Effector memory CD4-positive, alpha-beta T cell (primary cell): ENCODE measurements at places on chromosomes 16 and 17.

DNA sequence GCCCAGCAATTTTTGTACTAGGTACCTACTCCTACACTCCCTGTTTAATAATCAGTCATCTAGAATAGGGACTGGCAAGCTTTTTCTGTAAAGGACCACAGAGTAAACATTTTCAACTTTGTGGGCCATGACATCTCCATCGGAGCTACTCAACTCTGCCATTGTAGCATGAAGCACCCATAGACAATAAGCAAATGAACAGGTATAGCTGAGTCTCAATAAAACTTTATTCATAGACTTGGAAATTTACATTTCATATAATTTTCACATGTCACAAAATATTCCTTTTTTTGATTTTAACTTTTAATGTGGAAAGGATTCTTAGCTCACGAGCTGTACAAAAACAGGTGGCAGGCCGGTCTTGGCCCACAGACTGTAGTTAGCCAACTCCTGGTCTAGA, 345.8 kb downstream of the SOX9 start:
- no peak for DNase-seq

GRCh38 chr16:89101303-89102040, 7.8 kb downstream of the ACSF3 start:
- DNase-seq: no peak

DNA sequence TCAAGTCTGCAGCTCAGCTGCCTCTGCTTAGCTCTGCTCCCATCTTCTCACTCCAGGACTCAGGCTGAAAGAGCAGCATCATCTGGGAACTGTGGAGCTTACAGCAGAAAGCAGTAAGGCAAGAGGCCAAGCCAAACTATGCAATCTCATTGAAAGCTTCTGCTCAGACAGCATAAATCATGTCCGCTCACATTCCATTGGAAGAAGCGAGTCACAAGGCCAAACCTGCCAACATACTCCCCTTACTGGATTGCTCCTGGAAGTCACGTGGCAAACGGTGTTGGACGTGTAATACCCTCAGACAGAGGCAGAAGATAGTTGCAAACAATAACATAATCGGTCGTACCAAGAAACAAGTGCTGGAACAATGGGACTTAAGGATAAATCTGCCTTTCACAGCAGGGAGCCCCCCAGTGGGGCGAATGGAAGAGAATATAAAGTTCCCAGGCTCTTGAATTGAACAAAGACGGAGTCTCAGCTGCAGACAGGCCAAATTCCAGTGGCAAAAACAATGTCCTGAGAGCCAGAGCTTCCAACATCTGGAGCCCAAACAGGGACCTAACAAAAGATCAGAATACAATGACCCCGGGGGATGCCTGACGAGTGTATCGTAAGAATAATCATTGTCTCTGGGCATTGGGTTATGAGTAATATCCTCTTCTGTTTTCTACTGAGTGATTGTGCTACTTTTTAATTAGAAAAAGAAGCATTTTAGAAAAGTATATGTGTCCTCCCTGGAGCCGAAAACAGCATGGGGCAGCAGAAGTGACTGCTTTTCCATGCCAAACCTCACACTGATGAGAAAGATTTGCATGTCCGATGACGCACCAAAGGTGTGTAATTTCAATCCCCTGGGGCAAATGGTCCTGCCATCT, 68.4 kb downstream of the CMC2 start:
- no peak for DNase-seq

- DNase-seq: no peak
These were observed 43.4 kb downstream of the GNAO1 start for GRCh38 chr16:56234737-56235136.

- DNase-seq: no peak
These were observed 26.8 kb upstream of the KDM6B start for GRCh38 chr17:7807206-7807605.

GRCh38 chr16:54585094-54585997, 298.8 kb upstream of the IRX3 start:
- DNase-seq: no peak

DNA sequence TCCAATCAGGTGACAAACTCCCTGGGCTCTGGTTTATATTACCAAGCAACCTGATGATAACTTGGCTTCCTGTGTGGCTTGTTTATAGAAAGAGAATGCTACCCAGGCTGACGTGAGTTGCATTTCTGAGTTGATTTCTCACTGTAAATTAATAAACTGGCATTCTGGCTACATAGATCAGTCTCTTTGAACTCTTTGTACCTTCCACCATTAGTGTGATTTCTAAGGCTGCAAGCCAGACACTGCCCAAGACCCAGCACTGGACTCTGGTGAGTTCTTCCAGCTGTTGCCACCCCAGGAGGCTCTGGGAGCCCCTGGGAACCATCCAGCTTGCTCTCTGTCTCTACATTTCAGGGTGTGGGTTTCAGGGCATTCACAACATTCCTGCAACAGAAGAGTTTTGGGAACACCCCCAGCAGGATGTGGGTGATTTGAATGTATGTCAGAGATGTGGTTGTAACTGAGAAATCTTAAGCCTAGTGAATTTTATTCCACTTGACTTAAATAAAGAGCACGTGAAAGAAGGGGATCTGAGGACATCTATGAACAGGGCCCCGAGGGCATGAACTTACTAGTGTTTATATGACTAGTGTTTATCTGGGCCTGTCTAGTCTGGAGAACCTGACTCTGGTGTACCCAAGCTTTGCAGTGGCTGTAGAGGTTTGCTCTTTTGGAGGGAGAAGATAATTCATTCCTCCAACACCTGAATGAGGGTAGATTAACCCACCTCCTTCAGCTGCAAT, 30.3 kb upstream of the LRRC37A start:
- no peak for DNase-seq

DNA sequence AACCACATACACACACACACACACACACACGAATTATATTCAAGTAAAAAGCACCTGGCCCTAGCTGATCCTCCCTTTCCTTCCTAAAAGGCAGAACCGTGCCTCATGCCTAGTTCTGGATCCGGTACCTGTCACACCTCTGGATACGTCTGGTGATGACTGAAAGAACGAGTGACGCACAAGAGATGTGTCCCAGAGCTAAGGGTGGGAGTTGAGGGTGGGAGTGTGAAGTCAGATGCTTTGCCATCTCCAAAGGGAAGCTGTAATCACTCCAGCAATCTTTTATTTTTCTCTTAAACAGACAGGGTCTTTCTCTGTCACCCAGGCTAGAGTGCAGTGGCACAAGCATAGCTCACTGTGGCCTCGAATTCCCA, 26.5 kb upstream of the GSG1L start:
- no peak for DNase-seq

- no peak for DNase-seq
These were observed 8.1 kb downstream of the PNMT start for GRCh38 chr17:39676198-39676819.

- no peak for DNase-seq
These were observed 90.3 kb downstream of the GOSR1 start for GRCh38 chr17:30567231-30568116.

GRCh38 chr17:66306446-66306845, 4.0 kb downstream of the PRKCA start:
- DNase-seq: no peak

GRCh38 chr17:7307686-7308624, 527 bp downstream of the EIF5A start:
- DNase-seq: peak; percentile 48

DNA sequence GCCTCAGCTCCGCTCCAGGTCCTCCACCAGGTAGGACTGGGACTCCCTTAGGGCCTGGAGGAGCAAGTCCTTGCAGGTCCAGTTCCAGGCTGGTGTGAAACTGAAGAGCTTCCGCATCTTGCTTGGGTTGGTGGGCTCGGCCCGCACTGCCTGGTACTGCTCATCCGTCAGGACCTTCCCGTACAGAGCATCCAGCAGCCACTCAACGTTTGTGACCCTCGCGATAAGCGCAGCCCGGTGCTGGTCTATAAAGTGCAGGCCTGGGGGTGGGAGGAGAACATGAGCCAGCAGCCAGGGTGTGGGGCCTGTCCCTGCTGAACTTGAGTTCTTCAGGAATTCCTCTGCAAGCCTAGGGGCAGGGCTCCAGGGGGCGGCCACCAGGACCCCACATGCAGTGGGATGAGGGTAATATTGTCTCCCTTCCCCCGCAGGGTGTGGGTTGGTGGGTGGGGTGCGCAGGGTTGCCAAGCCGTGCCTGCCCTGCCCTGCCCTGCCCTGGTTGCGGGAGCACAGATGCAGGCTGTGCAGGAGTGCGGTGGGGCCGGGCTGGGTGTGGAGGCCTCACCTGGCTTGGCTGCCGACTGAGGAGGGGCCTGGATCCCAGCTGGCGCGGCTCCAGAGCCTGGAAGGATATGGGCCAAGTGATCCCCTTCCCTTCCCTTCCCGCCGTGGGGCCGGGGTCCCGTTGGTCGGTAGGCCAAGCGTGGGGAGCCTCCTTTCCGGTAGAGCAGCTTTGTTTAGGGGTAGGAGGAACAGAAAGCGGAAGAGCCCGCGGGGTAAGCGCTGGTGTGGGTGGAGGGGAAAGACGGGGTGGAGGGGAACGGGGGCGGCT, 762 bp downstream of the PYCARD start:
- DNase-seq: peak; percentile 21

GRCh38 chr17:7969433-7969832, 33.0 kb upstream of the GUCY2D start:
- DNase-seq: no peak

DNA sequence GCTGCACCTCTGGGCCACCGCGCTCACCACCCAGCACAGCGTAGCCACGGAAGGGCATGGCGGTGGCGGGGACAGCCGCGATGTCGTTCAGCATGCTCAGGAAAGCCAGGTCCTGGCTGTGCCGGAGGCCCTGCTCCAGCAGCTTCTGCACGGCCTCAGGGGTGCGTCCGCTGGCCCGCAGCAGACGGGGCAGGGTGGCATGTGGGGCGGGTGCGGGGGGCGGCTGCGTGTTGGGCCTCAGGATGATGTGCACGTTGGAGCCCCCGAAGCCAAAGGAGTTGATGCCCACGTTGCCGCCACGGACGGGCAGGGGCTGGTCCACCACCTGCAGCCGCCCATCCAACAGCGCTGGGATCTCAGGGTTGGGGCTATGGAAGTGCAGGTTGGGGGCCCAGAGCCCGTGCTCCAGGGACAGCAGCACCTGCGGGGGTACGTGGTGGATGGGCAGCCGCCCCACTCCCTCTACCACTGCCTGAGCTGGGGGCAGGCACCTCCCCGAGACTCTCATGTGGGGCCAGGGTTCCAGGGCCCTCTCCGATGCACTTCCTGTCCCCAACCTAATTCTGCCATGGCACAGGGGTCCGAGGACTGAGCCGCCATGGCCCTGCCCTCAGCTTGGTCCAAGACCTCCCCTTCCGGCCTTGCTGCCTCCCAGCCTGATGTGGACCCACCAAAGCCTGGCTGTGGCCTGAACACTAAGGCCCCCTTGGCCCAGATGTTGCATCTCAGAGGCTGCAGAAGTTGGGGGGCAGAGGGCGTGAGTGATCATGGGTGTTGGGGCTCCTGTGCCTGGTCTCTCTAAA, 6.6 kb downstream of the FASN start:
- DNase-seq: no peak

- no peak for DNase-seq
These were observed 290.3 kb downstream of the SOX9 start for GRCh38 chr17:72411124-72411563.

DNA sequence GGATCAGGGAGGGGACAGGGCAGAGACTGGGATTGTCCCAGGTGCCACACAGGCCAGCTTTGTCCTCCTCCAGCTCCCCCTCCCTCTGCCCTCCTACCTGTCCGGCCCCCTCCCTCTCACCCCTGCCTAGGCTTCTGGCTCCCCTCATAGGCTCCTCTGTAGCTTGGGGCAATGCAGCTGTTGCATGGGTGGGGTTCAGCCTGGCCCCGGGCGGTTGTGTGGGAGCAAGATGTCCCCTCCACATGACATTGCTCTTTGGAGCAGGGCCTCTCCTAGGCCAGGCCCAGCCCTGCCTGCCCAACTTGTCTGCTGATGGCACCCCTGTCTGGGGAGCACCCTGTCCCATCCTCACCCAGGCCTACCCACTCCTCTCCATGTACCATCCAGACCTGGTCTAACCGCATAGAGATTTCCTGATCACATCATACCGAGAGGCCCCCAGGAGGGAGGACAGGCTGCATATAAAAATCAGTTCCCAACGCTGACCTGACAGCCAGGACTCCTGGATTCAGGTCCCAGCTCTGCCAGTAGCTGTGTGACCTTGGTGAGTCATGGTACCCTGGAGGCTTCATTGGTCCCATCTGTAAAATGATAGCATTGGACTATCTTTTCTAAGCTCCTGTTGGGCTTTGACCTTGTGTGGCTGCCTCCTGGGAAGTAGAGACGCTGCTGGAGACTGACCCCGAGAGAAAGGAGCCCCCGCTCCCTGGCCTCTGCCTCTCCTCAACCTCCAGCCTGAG, 48.8 kb upstream of the DLX4 start:
- no peak for DNase-seq

DNA sequence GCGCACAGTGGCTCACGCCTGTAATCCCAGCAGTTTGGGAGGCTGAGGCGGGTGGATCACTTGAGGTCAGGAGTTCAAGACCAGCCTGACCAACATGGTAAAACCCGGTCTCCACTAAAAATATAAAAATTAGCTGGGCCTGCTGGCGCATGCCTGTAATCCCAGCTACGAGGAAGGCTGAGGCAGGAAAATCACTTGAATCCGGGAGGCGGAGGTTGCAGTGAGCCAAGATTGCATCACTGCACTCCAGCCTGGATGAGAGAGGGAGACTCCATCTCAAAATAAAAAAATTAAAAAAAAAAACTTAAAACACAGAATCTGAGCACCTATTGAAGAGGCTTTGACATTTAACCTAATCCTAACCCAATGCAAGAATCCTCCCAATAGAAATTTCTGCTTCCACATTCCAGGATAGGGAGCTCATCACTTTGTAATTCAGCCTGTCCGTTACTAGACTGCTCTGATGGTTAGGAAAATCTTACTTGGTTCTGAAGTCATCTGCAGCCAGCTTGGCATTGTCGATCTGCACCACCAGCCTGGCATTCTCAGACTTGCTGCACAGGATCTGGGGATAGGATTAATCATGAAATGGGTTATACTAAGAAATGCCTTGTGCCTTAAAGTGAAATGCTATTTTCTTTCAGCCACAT, 2.1 kb downstream of the KRT33B start:
- no peak for DNase-seq

GRCh38 chr17:73582359-73582758, 61.9 kb downstream of the SDK2 start:
- DNase-seq: no peak
